ENCODE measurements at places on chromosomes 11 and 22.

- DNase-seq: no peak
Measured at GRCh38 chr11:30062103-30062502, 45.3 kb upstream of the KCNA4 start.

DNA sequence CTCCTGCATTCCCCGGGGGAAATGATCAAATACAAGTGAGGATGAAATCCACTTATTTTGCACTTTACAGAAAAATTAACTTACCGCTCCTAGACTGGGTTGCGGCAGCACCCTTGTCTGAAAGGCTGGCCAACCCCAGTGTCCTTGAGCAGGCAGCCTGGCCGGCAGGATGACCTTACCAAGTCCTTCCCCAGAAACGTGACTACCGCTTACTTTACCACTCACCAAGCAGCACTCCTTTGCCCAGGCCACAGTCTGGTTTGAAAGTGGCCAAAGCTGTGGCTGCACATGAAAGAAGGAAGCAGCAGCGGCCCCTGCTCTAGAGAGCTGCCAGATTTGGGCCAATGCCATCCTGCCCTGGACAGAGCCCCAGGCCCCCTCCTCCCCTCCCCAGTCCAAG lies 20.3 kb downstream of the MYH9 start:
- DNase-seq: no peak

DNA sequence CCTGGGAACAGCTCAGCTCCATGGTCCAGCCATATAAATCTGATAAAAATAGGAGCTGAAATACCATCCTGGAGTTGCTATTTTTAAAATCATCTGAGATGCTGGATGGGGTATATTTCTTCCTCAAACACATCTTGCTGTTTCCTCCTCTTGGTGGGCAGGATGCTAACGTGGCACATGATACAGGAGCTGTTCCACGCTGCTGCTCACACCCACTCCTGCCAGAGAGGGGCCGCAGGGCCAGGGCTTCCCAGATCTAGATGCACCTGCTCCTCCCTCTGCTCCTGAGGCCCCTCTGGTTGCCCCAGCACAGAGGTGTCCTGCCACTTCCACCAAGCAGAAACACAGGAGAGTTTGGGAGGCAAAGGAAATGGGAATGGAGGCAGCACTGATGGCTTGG lies 3.3 kb upstream of the ST3GAL4 start:
- DNase-seq: no peak

DNA sequence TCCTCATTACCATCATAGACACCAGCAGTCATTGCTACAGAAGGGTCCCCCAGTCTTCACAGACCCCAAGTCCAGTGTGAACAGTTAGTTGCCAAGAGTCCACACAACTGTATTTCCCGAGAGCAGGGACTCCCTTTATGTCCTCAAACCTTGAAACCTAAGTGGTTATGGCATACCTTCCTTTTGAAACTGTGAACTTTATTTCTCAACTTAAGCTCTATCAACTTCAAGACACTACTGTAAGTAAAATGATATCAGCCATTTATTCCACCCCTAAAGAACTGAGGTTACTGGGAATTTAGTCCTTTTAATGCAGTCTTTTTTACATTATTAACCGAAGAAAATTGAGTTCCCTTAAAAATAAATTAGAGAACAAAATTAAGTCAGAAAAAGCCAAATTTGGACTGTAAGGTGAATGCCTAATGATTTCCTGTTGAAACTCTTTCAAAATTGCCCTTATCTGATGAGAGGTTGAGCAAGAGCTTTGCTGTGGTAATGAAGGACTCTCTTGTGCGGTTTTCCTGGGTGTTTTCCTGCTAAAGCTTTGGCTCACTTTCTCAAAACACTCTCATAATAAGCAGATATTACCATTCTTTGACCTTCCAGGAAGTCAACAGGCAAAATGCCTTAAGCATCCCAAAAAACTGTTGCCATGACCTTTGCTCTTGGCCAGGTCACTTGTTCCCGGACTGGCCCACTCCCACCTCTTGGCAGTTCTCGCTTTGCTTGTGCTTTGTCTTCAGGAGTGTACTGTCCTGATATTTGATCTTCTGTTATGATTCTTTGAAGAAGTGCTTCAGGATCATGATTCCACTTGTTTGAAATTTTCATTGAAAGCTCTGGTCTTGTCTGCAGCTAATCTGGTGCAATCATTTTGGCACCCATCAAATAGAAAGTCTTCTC lies 765.4 kb upstream of the ANO3 start:
- no peak for DNase-seq

GRCh38 chr22:25216230-25216629 lies 3.2 kb upstream of the CRYBB2 start:
- no peak for DNase-seq

GRCh38 chr11:12223771-12224536 lies 113.6 kb downstream of the MICAL2 start:
- DNase-seq: no peak

DNA sequence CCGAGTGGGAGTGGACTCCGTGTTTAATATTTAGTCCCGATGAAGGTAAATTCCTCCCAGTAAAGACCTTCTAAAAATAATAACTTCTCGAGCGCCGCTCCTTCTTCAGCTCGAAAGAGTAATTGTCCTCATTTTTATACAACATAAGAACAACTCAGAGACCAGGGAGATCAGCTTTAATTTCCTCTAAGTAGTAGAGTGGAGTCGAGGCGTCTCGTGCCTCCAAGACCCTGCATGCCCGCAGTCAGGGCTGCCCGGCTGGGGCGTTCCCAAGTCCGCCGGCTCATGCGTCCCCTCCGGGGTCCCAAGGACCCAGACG lies 7.8 kb downstream of the WT1 start:
- DNase-seq: no peak

DNA sequence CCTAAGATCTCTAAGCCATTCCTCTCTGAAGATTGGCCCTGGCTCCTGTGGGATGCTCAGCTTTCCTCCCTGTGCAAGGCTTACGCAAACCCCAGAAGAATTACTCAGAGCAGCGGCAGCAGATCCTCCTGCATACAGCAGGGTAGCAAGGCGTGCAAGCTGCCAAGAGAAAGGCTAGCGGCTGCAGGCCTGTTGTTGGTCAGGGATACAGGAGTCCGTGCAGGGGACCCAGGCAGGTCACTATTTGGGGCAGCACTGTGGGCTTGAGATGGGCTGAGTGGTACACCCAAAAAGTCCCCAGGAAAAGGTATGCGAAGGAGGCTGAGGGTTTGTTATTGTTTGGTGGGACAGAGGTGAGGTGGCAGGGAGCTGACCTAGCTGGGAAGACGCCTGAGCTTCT lies 1.5 kb downstream of the GLB1L2 start:
- DNase-seq: no peak

- no peak for DNase-seq
Measured at GRCh38 chr11:93225662-93226061, 27.9 kb upstream of the SLC36A4 start.

GRCh38 chr11:79237703-79238102 lies 203.1 kb downstream of the TENM4 start:
- DNase-seq: no peak

GRCh38 chr11:8794677-8795103 lies 112.1 kb downstream of the RPL27A start:
- DNase-seq: peak; percentile 33

- DNase-seq: no peak
Measured at GRCh38 chr22:24341627-24342026, 71.0 kb downstream of the SPECC1L start.

DNA sequence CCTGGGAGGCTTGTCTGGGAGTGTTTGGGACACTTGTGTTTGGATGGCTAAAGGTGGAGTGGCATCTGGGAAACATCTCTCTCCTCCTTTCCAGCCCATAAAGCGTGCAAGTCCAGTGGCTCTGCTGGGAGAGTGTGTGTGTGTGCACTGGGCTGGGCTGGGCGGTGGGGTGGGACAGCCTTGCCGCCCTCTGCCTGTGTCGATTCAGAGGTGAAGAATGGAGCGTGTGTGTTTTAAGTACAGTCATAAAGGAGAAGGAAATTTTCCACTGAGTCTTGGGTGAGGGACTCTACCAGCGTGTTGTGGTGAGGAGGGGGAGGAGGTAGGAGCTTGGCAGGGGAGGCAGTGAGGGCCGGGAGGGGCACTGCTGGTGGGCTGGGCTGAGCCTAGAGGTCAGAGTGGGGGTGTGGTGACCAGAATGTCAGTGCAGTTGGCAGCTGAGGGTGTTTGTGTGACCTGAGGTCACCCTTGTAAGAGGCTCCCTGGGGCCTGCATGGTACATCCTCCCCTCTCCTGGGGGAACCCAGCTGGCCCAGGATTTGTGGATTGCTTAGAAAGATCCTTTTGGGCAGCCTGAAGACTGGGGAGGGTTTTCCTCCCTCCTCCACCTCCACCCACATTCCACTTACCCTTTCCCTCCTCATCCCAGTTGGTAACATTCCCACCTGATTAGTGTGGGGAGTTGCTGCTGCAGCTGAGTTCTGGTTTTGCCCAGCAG lies 1.7 kb downstream of the TIMP3 start:
- DNase-seq: no peak

- no peak for DNase-seq
Measured at GRCh38 chr11:19326499-19326898, 85.8 kb upstream of the E2F8 start.

GRCh38 chr11:706957-707816 lies 1.2 kb downstream of the EPS8L2 start:
- no peak for DNase-seq

DNA sequence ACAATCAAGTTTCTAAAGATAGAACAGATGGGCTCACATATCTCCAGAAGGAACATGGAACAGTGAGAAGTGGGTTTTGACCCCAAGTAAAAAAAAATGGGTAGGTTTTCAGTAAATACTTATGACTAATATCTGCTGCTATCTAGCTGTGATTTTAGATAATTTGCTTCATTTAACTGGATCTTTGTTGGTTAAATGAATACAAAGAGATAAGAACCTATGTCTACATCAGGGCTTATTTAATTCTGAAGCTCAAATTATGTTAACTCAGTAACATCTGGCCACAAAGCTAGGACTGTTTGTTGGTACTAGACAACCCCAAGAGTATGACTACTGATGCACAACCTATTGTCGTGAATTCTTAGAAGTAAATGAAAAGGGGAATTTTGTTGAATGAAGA lies 144.4 kb upstream of the SESN3 start:
- no peak for DNase-seq

DNA sequence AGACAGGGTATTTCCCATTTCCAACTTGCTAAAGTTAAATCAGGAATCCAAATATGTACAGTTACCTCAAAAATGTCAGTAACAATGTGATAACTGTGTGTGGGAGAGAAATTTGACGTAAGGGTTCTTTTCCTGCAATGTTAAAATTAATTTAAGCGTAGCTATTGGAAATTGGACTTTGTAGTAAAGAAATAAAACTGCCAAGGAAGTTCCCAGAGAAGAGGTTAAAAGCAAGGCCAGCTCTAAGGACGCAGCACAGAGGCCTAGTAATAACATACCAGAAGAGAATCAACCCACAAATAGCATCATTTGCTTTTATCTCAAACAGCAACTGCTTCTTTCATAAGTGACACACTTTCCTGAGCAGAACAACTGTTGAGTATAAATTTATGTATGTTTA lies 36.8 kb upstream of the GRIA4 start:
- no peak for DNase-seq

DNA sequence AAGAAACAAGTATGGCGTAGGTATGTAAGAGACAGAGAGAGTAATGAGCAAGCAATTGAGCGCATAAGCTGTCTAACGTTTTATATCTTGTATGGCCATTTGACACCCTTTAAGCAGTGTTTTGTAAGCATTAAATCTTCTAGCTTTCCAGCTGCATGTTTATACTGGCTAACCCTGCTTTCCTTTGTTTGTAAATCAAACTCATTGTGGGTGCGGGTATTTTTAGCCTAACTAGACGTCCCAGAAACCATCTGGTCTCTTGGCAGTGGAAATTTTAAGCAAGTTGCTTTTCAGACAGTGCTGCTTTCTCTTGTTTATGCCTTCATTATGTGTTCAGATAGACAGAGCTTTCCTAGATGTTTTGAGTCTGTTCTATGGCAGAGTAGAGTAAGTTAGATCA lies 73.5 kb downstream of the RNF169 start:
- DNase-seq: no peak

DNA sequence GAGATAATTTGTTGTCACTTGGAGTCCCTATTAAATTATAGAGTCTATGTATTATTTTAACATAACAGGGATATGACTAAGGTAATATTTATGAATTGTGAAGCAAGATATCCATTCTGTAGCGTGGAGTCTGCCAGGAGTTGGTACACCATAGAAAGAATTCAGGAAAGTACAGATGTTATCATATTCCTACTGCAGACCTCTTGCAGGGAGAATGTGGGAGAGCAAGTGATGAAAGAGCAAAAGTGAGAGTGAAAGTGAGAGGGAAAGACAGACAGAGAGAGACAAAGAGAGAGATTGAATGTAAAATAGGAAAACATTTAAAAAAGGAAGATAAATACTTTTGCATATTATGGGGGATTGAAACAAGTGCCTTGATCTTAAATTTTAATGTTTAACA lies 468.8 kb downstream of the CNTN5 start:
- DNase-seq: no peak

DNA sequence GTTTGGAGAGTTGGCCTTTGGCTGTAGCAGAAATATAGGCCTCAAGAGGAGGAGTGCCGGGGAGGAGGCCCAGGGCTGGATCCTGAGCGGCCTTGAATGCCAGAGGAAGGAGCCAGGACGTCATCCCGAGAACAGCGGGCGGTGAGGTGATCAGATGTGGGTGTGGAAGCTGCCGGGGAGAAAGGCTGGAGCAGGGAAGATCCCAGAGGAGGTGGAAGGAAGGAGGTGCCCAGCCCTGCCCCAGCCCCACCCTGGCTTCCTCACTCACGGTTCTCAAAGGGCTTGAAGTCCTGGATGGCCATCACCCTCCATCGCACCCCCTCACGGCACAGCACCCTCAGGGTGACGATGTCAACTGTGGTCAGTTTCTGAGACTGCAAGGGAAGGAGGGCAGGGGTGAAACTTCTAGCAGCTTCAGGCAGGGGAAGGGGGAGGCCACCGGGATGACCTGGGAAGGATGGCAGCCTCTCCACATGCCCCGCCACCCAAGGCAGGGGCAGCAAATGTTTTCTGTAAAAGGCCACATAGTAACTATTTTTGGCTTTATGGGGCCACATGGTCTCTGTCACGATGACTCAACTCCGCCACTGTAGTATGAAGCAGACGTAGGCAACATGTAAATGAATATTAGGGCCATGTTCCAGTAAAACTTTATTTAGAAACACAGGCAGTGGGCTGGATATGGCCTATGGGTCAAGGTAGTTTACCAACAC lies 10.7 kb downstream of the IL2RB start:
- DNase-seq: no peak

GRCh38 chr11:117193130-117194020 lies 5.8 kb upstream of the TAGLN start:
- DNase-seq: no peak

DNA sequence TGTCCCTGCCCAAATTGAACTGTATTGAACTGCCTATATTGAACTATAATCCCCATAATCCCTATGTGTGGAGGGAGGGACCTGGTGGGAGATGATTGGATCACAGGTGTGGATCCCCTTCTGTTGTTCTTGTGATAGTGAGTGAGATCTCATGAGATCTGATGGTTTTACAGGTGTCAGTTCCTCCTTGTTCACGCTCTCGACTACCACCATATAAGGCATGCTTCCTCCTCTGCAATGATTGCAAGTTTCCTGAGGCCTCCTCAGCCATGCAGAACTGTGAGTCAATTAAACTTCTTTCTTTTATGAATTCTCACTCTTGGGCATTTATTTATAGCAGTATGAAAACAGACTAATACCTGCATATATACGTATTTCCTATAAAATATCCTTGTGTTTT lies 206.5 kb upstream of the PDGFD start:
- no peak for DNase-seq

- DNase-seq: no peak
Measured at GRCh38 chr11:65655570-65656332, 7.0 kb downstream of the RELA start.
